Stimulated activated CD8-positive, alpha-beta memory T cell treated with anti-CD3 and anti-CD28 coated beads, Interleukin-4, amount 100 ng/mL, for 1 hour (primary cell): ENCODE measurements at places on chromosomes 1 and 21.

- peak; percentile 12 for DNase-seq
Observed at GRCh38 chr1:28208818-28209441, 23.9 kb downstream of the DNAJC8 start.

DNA sequence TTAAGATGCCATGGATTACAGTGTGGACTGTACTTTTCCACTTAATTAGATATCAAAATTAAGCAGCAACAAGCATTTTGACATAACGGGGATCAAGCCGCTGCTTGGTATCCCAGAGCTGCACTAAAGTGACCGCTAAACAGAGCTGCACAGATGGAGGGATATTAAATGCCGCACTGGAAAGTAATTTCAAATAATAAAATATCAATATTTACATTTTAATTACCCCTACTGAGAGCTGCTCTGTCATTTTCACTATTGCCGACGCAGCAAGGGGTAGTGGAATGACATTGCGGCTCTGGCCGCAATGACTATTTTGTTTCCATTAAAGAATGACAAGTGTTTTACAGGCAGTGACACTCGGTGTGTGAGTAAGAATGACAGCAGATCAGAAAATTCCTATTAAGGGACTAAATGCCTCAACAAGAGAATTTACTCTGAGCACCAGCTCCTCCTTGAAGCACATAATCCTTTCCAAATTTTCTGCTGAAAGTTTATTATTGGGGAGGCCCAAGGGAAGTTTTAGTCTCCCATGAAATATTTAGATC, 109.1 kb upstream of the USH2A start:
- DNase-seq: no peak

GRCh38 chr1:58608297-58608696, 31.2 kb upstream of the TACSTD2 start:
- no peak for DNase-seq

GRCh38 chr1:202590975-202591411, 119.3 kb downstream of the SYT2 start:
- no peak for DNase-seq

DNA sequence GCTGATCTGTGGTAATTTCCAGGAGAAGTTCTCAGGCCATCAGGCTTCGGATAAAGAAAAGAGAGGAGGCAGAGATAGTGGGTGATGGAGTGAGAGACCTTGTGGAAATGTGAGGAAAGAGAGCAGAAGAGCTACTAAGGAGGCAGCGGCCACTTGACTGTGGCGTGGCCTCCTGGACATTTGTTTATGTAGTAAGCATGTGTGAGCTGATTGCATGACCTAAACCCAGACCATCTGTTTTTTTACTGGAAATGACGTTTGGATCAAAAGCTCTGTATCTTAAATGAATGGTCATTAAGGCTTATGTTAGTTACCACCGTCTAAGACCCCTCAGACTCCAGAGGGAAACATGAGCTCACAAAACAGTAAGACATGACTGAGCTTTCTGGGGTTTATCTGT, 13.6 kb downstream of the ATP1B1 start:
- DNase-seq: no peak

- DNase-seq: no peak
Observed at GRCh38 chr1:67809887-67810286, 23.4 kb downstream of the GNG12 start.

- DNase-seq: no peak
Observed at GRCh38 chr1:88998716-88999115, 6.3 kb upstream of the KYAT3 start.

GRCh38 chr1:228267962-228268880, 60.4 kb downstream of the OBSCN start:
- DNase-seq: no peak

DNA sequence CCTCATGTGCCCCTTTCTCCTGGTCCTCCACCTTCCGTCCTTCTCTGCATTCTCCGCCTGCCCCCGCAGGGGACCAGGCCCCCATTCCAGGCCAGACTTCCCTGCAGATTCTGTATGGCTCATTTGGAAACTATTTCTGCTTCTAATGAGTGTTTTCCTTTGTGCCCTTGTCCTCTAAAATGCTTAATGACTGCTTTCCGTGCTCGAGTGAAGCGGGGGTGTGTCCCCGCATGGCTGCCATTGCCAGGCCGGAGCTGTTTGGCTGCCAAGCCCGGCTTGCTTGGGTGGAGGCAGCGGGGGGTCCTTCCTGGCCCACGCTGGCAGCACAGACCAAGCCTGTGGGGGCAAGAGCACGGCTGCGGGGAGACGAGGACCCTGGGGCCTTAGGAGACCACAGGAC, 299.3 kb upstream of the VAMP3 start:
- no peak for DNase-seq

DNA sequence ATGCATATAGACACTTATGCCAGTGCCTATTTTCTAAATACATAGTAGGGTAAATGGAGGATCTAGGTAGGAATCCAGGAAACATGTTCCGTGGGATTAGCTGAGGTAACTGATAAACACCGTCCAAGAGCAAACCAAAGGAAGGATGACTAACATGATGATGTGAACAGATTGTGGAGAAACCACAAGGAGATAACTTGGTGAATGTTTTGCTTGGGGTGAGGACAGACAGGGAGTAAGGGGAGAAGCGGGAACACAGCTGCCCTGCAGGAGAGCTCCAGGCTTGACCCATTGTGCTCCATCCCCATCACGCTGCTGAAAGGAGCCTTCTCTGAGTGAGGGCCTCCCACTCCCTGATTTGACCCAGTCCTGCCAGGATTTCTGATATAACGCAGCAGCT, 87.0 kb upstream of the ZC3H11B start:
- no peak for DNase-seq

DNA sequence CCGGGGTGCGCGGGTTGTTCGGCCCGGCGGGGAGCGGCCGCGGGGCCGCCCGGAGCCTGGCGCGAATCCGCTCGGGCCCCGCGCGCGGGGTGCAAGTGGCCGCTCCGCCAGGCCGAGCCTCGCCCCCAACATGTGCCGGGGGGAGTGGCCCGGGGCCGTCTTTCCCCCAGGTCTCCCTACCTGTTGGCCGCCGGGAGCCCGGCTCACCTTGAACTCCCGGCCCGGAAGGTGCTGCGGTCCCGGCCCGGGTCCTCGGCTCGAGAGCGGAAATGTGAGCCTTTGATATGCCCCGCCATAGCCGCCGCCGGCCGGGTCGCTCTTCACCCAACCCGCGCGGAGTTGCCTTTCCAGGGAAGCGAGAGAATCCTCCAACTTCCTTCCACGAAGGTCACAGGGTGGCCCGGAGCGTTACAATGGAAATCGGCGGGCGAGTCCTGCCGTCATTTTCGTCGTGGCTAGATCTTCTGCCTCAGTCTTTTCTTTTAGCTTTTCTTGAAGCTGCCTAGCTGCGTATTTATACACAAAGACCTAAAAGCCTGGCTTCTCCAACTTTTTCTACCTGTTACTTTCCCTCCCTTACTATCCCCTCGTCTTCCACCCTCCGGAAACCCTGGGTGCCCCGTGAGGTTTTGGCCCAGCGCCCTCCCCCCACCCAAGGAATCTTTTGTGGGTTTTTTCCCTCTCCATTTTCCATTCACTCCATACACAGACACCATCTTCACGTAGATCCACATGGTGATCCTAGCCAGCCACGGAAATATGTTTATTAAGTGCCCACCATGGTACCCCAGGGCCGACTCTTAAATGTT, 867 bp downstream of the PTGFRN start:
- no peak for DNase-seq

GRCh38 chr1:36128126-36128904, 3.3 kb upstream of the COL8A2 start:
- no peak for DNase-seq

- no peak for DNase-seq
Observed at GRCh38 chr1:215405211-215405610, 161.9 kb upstream of the KCTD3 start.

- no peak for DNase-seq
Observed at GRCh38 chr1:119007670-119008482, 19.7 kb upstream of the TBX15 start.

- no peak for DNase-seq
Observed at GRCh38 chr1:56169856-56170255, 409.5 kb downstream of the PLPP3 start.

DNA sequence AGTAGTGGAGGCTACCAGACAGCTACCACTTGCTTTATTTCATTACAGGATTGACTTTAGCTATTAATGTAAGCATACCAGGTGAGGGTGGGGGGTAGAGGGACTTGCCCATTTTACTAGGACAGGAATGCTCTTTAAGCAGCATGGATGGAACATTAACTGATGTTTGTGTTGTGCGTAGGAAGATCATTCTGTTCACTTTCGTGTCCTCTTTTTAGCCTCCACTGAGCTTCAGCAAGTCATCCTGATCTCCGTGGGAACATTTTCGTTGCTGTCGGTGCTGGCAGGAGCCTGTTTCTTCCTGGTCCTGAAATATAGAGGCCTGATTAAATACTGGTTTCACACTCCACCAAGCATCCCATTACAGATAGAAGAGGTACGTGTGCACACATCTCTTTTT, 29.3 kb downstream of the IFNGR2 start:
- DNase-seq: no peak

DNA sequence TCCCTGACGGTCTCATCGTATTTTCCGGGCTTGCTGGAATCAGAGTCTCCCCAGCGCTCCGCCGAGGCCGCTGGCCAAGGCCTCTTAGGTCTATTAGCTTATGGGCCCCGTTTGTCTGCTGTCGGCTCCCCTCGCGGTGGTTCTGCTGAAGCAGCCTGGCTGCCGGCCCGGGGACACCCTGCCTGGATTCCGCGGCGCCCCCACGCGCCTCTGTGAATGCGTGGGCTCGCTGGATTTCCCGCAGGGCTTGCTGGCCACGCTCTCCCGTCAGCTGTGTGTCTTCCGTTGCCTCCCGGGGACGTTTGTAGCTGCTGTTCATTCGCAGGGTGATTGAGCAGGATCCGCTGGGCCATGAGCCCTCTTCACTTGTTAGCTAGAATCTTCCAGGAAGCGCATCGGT, 8.4 kb downstream of the LRRC3 start:
- DNase-seq: no peak

DNA sequence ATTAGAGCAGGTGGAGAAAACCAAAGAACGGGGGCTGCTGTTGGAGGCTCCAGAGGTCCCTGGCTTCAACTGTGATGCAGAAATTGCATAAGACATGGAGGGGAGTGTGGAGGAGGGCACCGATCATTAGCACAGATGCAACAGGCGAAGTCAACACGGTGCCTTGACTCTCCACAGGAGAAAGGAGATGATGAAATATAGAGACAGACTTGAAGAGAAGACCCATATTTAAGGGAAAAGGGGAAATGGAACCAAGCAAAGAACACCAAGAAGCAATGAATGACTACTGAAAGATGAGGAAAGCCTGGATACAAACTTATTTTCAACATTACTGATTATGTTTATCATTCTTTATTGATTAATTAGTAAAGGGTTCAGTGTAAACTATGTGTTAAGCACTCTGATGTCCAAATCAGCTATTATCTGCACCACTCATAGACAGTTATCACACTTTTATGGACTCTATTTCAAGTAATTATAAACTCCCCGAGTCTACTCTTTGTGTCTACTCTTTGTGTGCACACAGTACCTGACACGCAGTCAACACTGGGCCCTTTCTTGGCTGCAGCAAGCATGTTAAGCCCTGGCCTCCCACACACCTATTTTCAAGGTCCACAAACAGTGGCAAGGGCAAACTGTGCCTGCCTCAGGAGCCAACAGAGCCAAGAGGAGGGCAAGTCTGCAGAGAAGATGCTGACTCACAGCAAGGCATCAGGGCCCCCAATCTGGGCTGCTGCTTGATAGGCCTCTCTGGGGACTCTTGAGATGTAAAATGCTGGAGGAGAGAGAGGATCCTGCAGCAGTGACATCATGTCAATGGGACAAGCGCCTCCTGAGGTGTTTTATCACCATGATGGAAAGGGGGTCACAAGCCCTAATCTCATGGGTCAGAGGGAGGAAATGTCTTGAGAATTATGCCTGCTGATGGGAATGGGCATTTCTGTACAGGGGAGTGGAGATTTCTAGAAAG, 17.6 kb downstream of the PCNX2 start:
- no peak for DNase-seq

DNA sequence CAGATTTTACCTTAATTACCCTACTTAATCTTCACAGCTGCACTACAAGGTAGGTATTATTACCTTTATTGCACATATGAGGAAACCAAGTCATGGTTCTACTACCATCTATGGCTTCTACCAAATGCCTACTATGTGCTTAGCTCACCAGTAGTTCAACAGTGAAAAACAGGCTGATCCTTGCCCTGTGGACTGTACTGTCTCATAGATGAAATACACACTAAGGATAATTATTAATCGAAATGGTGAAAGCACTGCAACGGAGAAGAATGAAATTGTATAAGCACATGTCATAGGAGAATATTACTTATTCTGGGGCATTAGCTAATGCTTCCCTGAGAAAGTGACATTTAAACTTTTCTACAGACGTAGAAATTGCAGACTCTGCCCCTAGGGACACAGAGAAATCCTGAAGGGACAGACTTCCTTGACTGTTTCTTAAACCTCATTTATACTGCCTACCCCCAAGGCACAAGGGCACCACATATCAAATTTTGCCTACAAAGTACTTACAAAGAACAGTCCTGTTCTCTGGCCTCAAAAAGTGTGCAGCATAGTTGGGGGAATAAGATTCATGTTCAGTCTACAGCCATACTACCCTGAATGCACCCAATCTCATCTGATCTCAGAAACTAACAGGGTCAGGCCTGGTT, 148.4 kb upstream of the ZC3H11B start:
- no peak for DNase-seq

DNA sequence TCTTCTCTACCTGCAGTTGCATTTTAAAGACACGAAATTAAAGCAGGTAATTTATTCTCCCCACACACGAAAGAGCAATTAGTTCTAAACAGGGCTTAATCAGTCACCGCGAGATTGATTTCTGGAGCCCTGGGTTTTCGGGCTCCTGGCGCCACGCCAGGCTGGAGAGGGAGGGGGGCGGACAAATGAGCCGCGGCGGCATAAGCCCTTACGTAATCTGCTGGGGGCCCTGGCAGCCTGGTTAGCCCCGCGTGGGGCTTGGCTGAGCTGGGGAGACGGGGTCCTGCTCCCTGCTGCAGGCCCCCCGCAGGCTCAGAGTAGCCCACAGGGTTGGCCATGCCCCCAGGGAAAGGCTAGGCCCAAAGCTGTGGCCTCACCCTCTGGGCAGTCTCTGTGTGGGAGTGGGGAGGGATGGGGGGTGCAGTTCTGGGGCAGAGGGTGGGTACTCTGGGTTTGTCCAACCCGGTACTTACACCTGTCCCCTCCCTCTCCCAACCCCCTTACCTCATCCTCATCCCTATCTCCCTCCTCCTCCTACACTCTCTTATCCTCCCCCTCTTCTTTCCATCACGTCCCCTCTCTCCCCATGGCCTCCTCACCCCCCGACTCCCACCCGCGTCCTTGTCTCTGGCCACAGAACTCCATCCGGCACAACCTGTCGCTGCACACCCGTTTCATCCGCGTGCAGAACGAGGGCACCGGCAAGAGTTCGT, 19.9 kb downstream of the FOXO6 start:
- no peak for DNase-seq
